ENCODE measurements at places on chromosomes 12 and 14.

DNA sequence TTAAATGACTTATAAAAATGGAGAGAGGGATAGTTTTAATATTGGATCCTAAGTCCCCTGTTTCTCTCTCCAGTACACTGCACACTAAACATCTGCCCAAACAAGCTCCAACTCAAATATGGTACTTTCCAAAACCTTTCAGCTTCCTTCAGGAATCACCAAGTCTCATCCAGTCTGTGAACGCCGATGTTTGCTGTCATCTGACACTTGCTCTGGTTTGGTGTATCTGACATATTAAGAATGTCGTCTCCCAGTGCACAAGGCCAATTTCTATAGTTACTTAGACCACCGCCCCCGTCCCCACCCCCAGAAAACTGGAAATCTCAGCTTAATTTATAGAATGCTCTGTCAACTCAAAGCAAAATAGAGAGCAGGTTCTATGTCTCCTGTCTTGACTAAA, 5.0 kb upstream of the MGP start:
- DNase-seq: no peak

DNA sequence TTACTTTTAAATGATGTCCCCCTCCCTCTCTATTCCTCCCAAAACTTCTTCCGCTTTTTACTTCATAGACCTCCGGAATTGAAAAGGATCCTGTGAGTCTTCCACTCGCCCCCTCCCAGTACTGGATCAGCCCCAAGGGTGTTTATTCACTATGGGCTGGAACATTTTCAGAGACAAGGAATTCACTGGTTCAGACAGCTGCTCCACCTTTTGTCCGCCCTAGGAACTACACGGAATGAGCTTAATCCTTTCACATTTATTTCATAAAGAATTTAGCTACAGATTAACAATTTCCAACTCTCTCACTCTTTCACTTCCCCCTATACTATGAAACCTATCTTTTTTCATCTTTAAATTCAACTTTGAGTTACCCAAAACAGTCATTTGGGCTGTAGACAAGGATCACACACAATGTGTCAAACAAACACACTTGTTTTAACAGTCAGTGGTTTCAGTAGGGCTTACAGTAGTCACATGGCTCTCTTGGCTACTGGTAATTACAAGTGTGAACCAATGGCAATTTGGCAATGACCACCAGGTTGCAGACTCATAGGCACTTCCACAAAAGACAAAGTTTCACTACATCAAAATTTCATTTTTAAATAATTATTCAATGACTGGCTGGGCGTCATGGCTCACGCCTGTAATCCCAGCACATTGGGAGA, 20.6 kb downstream of the CNIH1 start:
- DNase-seq: no peak

DNA sequence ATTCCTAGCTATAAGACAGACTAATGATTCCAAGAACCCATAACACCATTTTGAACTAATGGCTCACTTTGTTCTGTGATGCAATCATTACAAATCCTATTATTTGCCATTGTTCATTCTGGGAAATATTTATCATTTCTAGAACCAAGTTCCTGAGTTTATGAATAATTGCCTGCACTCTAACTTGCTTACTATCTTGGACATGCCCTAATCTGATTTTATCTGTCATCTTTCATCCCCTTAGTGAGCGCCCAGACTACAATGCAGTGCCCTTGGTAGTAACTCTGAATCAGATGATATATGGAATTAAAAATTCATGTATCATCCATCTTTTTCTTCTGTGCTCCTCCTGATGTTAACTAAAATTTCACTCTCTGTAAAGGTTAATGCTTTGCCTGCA, 703.1 kb upstream of the MDGA2 start:
- DNase-seq: no peak

DNA sequence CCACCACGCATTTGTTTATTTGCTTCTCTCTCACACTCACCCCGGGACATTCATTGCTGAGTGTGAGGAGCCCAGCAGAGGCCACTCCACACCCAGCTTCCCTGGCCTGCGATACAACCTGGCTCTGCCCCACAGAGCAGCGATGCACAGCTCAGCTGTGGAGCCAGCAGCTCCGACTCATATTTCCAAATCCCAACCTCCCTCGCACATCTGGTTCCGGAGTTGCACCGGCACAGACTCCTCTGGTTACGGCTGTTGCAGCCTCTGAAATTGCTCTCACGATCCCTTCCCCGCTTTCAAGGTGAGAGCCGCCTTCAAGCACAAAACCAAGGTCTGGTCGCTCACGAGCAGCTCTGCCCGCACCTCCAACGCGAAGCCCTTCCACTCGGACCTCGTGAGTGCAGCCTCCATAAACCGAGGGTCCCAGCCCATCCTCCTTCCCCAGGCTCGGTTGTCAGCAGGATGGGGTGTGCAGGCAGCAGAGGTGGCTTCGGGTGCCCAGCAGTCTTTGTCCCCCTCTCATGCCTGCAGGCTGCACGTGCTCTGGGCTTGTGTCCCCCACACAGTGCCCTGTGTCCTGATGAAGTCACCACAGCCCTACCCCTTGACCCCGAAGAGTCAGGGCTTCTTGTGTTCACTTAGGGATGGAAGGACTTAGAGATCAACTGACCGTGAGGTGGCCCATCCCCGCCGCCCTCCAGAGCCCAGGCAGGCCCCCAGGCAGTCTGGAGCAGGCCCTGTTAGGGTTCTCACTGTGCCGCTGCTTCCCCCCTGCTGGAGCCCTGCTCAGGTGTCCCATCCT, 184.3 kb downstream of the ADGRD1 start:
- DNase-seq: no peak

GRCh38 chr14:64212666-64213065, 81.5 kb downstream of the ESR2 start:
- no peak for DNase-seq

DNA sequence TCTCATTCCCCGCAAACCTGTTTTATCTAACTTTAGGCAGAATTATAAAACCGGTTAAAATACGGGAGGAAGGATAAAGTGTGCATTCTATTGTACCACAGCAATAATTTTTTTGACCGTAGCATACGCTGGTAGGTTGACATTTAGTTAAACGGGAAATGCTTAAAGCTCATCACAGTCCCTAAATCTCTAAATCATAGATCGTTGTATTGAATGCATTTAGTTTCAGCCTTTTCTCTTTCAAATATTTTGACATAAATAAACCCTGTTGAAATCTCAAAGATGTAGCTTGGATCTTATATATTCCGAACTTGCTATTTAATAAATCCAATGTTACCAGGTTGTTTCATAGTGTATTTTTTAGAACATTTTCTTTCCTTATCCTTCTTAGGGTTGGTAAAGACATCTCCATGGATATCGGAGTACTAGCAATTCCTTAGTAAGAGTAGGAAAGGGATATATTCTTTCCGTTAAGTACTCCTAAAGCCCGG, 798 bp downstream of the CLEC2B start:
- no peak for DNase-seq

- DNase-seq: no peak
Observed at GRCh38 chr12:80838708-80839107, 99.0 kb downstream of the LIN7A start.

DNA sequence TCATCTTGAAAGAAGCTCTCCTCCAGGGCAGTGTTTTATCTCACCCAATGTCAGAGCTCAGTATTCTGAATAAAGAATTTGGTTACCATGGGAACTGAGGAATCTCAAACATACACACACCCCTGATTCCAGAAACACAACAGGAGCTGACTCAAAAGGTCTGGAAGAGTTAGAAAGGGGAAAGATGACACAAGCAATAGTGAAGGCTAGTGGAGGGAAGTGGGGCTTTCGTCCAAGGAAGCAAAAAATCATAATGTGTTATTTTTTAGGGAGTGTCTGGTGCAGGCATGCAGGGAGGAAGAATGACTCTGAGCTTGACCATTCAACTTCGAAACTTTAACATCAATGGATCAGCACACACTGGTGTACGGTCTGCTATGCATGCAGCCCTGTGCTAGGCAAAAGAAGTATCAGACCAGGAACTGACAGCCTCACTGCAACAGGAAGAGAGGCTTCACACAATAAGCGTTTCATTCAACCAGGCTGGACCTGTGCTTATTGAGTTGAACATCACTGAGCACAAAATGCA, 20.3 kb downstream of the HEBP1 start:
- DNase-seq: no peak

Measured in stimulated activated CD4-positive, alpha-beta T cell treated with anti-CD3 and anti-CD28 coated beads, Interleukin-1b, Interleukin-23, amount 100 ng/mL, for 1 hour (primary cell).